ENCODE measurements at places on chromosomes 7 and 10.
A peak's percentile ranks its signal among the peaks of the same experiment; 100 is the strongest.

DNA sequence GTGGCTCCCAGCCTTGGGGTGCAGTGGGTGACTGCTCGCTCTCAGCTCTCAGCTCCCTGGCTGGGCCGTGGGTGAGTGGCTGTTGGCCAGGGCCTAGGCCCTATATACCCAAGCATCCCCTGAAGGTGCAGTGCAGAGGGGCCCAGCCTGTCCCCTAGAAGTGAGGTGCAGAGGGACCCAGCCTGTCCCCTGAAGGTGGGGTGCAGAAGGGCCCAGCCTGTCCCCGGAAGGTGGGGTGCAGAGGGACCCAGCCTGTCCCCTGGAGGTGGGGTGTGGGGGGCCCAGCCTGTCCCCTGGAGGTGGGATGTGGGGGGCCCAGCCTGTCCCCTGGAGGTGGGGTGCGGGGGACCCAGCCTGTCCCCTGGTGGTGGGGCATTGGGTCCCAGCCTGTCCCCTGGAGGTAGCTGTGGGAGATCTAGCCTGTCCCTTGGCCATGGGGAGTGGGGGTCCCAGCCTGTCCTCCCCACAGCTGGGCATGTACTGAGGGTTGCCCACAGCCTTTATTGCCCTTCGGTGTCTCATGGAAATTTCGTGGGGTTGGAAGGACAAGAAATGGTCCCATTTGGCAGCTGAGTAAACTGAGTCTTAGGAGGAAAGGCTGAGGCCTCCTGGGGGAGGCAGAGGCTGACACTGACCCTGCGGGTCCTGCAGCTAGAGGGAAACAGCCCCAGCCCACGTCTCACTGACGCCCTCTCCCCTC, 17.5 kb upstream of the LFNG start:
- no peak for DNase-seq

- no peak for DNase-seq
These were observed 29.5 kb upstream of the SLC29A3 start for GRCh38 chr10:71289421-71290130.

DNA sequence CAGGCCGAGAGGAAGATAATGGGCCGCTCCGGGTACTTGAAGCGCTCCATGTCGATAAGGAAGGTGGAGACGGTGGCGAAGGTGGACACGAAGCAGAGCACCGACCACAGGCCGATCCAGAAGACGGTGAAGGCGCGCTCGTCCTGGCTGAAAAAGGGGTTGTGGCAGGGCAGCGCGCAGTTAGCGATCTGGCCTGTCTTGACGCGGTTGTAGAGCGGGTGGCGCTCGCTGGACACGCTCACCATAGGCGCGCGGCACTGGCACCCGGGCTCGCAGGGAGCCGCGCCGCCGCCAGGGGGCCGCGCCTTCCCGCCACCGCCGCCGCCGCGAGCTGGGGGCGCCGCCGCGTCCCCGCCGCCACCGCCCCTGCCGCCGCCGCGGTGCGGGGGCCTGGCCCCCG, 1.6 kb downstream of the FZD8 start:
- no peak for DNase-seq

GRCh38 chr7:91264924-91265681, 870 bp downstream of the FZD1 start:
- no peak for DNase-seq

DNA sequence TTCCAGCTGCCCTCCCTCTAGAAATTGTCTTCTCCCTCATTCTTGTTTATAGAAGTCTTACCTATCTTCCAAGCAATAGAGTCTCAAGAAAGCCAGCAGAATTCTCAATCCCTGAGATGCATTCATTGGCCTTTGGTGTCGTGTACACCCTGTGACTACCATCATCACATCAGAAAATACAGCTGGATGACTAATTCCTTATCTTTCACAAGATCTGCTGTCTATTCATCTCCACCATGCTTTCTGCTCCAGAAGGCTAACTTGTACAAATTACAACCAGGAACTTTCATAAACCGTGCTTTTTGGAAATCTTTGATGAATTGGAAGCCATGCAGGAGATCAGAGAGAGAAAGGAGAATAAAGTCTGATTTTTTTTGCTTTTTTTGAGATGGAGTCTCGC, 1062.9 kb upstream of the GHITM start:
- DNase-seq: no peak

DNA sequence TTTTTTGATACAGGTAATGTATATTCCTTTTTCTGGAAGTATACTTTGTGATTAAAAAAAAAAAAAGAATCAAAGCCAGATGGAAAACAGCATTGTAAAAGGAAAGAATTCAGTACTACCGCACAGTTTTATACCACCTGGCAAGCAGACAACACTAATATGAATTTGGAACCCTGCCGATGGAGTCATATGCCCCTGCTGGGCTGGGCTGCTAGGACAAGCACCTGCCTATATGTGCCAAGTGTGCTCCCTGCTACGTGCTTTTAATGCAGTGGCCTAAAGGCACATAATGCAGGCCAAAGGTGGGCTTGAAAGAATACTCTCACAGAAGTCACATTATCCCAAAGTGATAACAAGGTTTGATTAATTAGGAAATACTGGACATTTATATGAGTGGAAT, 29.8 kb upstream of the WAC start:
- no peak for DNase-seq

GRCh38 chr10:118161461-118162246, 114.9 kb upstream of the RAB11FIP2 start:
- no peak for DNase-seq

- no peak for DNase-seq
These were observed 21.8 kb downstream of the NKX6-2 start for GRCh38 chr10:132764108-132764507.

- no peak for DNase-seq
These were observed 10.0 kb upstream of the SPOCK2 start for GRCh38 chr10:72098301-72098835.

DNA sequence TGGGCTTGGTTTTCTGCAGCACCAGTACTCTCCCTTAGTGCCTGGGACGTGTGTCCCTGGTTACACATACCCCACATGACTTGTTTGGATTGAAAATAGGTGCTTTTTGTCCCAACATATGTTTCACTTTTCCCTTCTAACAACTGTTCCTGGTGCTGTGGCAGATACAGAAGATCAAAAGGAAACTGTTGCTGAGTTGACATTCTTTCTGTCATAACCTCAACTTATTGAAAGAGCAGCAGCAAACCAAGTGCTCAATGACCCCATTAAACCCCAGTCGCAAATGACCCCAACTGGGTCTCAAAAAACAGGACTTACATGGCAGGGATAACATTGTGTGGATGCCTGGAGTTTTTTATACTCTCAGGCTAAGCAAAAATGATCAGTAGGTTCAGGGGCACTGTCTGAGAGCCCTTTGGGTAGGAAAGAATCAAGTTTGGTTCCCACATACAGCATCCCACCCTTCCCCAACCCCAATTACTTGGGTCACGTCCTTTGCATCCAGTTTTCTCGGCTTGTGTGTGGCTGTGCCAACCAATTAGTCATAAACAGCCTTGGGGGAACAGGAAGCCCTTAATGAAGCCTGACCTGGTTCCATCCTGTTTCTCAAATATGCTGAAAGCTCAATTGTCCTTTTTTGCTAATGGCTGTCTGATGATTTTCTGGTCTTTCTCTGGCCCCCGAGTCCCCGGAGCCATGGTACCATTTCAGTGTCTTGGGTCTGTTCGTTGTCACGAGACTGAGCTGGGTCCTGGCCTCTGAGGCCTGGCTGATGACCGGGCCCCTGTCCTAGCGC, 4.9 kb downstream of the HKDC1 start:
- DNase-seq: no peak

DNA sequence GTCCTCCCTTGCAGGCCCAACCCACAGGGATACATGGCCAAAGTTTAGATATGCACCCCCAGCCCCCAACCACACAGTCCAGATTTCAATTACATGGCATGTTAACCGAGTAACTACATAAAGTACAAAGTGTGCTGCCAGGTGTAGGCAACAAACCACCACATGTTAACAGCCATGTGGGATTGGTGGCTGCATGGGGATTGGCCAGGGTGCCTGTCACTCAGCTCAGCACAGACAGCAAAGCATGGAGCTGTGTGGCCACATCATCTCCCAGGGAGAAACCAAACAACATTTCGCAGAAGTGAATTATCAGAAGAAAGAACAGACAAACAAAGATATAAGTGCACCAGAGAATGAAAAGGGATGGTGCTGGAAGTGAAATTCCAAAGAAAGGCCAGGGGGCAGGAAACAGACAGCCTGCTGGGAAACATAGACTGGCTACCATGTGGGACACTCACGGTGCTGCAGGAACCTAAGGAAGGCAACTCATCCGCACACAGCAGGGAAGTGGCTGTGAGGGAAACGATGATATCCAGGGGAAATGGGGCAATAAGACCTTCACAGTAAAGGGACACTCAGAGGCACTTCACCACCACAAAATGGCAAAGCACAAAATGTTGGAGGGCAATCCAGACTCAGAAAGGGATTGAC, 171.2 kb downstream of the PTPRN2 start:
- no peak for DNase-seq

DNA sequence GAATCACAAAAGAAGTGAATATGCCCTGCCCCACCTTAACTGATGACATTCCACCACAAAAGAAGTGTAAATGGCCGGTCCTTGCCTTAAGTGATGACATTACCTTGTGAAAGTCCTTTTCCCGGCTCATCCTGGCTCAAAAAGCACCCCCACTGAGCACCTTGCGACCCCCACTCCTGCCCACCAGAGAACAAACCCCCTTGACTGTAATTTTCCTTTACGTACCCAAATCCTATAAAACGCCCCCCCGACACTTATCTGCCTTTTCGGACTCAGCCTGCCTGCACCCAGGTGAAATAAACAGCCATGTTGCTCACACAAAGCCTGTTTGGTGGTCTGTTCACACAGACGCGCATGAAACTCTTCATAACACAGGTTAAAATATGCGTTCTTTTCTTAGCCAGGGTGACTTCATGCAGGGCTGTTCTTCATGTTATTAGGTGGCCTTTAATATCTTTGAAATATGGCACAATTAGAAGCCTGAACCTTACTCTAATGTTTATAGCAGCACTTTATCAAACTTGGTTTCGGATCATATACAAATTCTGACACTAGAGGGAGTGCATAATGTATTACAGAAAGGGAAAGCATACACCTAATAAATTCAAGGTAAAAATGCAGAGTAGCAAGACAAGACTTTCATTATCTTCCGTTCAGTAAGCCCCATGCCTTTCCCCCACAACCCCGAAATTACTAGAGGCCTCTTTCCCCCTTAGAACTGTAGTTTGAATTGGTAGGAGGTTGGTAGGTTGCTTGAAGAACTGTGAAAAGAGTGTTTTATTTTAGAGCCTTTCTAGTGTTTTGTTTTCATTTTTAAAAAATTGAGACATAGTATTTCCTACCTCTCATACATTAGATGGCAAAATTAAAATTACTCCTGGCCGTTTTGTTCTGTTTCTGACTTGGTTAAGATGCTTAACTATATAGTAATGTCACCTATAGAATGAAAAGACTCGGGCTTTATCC, 117.9 kb downstream of the NPY start:
- no peak for DNase-seq

- DNase-seq: no peak
These were observed 100.8 kb upstream of the FAM20C start for GRCh38 chr7:91396-92175.

- no peak for DNase-seq
These were observed 257.2 kb downstream of the GLRX3 start for GRCh38 chr10:130393342-130393741.

- peak; percentile 18 for DNase-seq
These were observed at the start of gene MLXIPL for GRCh38 chr7:73623798-73624668. TSS of gene MLXIPL (minus strand) at chr7:73624522. CDS start at chr7:73624492, 30 bp downstream.

DNA sequence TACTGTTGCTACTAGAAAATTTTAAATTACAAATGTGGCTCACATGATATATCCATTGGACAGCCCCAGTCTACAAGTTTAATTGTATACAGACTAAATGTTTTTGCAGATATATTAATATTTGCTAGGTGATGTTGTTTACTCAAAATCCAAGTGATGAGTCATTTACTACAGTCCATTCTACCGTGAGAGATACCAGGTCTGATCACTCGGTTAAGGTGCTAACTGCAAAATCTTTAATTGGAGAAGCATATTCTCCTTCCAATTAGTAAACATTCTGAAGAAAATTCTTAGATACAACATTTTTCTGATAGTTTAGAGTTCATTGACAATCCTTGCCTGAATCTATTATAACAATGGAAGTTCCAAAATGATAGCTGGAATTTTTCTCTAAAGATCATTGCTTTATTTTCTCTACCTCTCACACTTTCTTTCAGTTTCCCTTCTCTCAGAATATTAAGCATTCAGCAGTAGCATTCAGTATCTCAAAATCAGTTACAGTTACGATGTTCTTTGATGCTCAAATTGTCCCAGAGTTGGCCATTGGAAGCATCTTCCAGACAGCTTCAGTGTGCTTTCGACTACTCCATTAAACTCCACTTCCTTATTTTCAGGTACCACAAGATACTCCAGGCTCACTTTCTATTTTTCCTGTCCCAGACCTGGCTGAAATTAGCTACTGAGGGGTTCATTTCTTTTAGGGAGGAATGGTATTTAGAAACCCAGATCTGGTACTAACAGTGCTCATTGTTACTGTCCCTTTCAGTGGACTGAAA, 2.3 kb downstream of the ABCB1 start:
- no peak for DNase-seq

GRCh38 chr7:50806143-50806542, 23.4 kb upstream of the GRB10 start:
- no peak for DNase-seq

- no peak for DNase-seq
These were observed 65.9 kb upstream of the FAM133B start for GRCh38 chr7:92656121-92656520.

DNA sequence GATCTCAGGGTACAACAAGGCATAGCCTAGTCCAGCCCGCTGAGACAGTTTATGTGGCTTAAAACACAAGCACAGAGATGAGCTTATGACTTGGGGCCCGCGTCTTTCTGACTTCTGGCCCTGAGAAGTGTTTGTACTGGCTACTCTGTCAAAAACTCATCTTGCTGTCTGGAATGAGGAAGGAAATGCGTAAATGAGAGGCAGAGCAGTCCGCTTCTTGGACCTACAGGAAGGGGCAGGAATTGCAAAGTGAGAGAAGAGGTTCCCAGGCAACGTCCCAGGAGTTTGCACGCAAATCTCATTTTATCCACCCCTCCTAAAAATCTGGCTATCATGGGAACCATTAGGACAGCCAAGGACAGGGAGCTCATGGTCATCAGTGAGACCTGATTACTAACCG, 5.5 kb downstream of the ANXA11 start:
- DNase-seq: no peak

- DNase-seq: no peak
These were observed 9.0 kb downstream of the OAT start for GRCh38 chr10:124409696-124410095.

DNA sequence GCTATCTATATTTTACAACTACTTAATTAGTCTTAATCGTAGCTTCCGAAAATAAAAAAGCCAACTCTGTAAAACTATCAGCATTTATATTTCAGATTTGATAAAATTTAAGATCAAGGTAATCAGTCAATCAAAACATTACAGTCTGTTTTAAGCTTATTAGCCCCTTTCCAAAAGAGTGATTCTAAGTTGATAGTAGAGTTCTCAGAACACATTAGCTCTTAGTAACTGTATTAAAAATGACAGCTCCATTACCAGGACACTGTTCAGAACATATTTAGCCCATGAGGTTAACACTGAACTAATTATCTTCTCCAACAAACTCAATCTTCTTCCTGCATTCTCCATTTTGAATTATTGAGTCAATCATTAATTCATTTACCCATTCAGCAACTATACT, 110.3 kb upstream of the PALS2 start:
- DNase-seq: no peak

- no peak for DNase-seq
These were observed 229.7 kb upstream of the PITRM1 start for GRCh38 chr10:3402187-3402751.

All from activated effector memory CD4-positive, alpha-beta T cell treated with Interleukin-2 at 50 U/mL for 16 hours (primary cell).